ENCODE measurements at places on chromosomes 5 and 9.
A peak's percentile ranks its signal among the peaks of the same experiment; 100 is the strongest.

GRCh38 chr5:97006454-97007060 is 70.7 kb downstream of the LNPEP start:
- DNase-seq = no peak

DNA sequence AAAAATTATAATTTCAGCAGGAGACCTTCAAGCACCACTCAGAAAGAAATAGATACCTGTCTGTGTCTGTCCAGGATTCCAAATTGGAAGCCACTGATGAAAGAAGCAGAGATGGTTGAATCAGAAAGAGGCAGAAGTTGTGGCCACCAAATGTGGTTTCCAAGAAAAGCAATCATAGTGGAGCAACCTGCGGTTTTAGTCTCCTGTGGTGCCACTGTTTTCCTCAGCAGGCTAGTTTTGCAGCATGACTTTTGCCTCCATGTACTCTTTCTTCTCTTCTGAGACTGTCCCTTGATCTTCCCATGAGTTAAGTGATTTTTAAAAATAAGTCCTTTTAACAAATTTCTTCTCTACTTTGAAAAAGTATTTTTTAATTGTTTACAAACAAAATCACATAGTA is 535.8 kb downstream of the CYLC2 start:
- DNase-seq = no peak

- no peak for DNase-seq
Measured at GRCh38 chr9:110408598-110408997, 70.9 kb upstream of the TXNDC8 start.

- DNase-seq = peak; percentile 19
Measured at GRCh38 chr5:112709416-112709815, 28.3 kb upstream of the APC start.

DNA sequence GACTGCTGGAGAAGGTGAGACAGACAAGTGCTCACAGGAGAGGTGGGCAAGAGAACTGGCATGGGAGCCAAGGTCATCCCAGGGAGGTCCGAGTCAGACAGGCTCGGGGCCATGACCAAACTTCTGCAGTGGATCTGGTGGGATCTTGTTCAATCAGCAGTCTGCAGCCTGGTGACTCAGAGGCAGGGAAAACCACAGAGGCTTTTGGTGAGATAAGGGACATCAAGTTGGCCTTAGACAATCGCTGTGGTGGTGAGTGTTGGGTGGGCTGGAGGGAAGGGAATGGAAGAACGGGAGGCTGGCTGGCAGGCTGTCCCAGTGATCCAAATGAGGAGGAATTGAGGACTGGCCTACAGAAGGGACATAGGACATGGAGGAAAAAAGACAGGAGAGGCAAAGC is 123.8 kb downstream of the TMEM174 start:
- peak; percentile 65 for DNase-seq

- no peak for DNase-seq
Measured at GRCh38 chr5:88389338-88390095, 120.9 kb upstream of the TMEM161B start.

GRCh38 chr9:71122022-71122275 is 528 bp upstream of the TRPM3 start:
- DNase-seq = no peak

- no peak for DNase-seq
Measured at GRCh38 chr5:73728493-73729273, 102.7 kb downstream of the ARHGEF28 start.

DNA sequence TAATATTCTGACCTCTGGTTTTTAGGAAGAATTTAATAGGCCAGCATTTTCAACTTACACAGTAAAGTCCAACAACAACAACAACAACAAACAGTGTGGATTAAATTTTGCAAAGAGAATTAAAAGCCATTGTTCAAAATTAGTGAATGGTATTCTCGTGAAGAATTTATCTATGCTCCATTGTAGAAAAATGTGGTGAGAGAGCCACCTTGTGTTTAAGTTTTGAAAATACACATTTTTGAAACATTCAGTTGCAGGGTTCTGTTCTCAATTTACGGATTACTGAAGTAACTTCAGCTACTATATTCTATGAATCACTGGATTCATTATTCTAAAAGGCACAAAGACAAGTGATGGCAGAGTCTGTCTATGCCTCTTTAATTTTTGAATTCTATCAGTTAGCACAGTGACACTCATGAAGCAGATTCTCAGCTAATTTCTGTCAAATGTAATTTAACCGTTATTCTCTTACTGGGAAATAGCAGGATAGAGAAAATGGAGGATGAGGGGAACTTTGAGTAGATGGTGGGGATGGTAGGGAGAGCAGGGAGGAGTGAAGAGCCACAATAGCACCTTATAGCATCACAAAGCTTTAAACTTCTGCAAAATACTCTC is 11.0 kb downstream of the CCDC152 start:
- peak; percentile 35 for DNase-seq

- DNase-seq = no peak
Measured at GRCh38 chr9:79807971-79808370, 236.2 kb downstream of the TLE4 start.

DNA sequence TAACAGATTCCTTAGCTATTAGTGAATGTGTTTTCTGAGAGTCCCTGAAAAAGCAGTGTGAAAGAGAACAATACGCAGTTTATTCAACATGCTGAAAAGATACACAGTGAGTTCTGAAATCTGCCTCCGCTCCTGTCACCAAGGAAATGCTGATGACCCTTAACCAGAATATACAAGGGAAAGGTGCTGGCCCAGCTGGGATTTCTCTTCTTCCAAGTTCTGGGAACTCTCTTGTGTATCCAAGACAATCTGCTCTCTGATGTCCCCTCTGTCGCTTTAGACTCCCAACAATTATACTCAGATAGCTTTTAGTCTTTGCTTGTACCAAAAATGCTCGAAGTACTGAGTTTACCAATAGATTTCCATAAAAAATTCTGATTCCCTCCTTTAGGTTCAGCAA is 214.9 kb downstream of the TMEM167A start:
- DNase-seq = no peak

DNA sequence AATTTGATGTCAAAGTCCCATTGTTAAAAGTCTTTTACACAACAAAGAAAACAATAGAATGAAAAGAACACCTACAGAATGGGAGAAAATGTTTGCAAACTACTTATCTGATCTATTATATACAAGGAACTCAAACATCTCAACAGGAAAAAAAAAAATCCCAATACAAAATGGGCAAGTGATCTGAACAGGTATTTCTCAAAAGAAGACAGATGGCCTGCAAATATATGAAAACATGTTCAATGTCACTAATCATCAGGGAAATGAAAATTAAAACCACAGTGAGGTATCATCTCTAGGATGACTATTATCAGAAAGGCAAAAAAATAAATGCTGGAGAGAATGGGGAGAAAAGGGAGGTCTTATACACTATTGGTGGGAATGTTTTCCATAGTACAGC is 301.8 kb downstream of the ARHGAP26 start:
- DNase-seq = no peak

DNA sequence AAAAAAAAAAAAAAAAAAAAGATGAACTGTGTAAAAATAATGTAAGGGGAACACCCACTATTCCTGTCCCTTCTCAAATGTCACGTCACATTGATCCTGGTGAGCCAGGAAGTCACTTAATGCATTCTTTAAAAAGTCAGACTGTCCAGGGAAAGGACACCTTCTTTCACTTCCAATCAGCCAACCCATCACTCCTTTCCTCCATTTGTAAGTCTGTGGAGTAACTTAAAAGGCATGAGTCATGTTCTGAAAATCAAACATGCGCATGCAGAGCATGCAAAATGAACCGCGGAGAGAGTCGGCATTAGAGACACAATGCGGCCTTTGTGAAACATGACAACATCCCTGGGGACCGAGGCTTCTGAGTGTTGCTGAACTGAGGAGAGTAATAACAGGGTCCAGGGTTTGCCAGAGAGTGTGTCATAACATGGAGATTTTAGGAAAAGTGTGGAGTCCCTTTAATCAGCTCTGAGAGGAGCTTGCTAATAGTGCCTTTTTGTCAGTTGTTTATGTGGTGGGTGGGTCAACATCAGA is 77.6 kb upstream of the SEMA6A start:
- DNase-seq = peak; percentile 37

DNA sequence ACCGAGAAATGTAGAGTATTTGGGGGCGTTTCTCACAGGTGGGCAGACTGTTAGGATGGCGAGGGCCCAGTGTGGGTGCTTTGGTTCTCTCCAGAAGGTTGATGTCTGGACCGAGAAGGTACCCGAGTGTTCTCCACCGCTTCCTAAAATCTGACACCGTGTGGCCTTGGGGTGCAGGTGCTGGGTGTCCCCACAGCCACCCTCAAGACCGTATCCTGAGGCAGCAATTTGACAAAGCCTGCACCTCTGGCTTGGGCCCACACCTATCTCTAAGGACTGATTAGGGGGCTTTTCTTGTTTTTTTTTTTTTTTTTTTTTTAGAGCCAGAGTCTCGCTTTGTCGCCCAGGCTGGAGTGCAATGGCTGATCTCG is 1.3 kb downstream of the PPP1R26 start:
- no peak for DNase-seq

- peak; percentile 95 for DNase-seq
Measured at GRCh38 chr5:74326571-74327338, 313.8 kb downstream of the ENC1 start.

DNA sequence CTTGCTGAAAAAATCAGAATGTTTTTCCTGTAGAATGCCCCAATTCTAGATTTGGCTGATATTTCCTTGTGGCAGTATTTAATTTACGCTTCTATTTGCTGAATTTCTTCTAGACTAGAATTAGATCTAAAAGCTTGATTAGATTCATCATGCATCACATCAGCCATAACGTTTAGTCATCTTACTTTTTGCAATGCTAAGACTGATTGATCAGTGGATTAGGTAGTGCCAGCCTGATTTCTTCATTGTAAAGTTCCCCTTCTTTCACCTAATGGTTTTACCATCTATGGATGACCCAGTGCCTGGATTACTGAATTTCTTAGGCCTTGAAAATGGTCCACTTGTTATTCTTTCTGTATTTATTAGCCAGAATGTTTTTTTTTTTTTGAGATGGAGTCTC is 83.9 kb downstream of the PBX3 start:
- no peak for DNase-seq

GRCh38 chr5:170087168-170087817 is 18.4 kb upstream of the FOXI1 start:
- no peak for DNase-seq

- no peak for DNase-seq
Measured at GRCh38 chr5:128469912-128470311, 68.1 kb downstream of the FBN2 start.

DNA sequence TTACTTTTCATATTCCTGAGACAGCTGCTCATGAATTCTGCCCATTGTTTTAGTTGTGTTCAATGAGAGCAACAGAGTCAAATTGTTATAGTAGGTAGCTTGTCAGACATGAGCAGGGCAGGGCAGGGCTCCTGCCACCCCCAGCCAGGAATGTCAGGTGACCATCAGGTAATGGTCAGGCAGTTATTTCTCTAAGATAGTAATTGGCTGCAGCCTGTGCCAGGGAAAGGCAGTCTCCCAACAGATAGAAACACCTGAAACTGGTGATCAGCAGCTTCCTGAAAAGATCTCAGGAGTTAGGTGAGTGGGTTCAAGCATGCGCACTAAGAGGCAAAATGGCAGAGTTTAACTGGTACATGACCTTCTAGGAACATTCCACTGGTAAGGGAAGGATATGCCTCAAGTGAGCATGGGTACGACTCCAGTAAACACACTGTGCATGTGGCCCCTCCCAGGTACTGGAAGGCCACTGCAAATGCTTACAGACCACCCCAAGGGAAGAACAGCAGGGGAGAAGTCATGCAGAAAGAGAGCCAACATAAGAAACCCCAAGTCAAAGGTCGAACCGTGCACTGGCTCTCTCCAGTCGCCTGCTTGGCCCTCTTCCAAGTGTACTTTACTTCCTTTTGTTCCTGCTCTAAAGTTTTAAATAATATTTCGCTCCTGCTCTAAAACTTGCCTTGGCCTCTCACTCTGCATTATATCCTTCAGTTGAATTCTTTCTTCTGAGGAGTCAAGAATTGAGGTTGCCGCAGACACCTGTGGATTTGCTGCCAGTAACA is 25.1 kb downstream of the CARTPT start:
- no peak for DNase-seq

GRCh38 chr9:33446240-33446945 is 1.0 kb downstream of the AQP3 start:
- DNase-seq = peak; percentile 88

GRCh38 chr5:180107005-180107404 is 35.4 kb upstream of the RNF130 start:
- no peak for DNase-seq

DNA sequence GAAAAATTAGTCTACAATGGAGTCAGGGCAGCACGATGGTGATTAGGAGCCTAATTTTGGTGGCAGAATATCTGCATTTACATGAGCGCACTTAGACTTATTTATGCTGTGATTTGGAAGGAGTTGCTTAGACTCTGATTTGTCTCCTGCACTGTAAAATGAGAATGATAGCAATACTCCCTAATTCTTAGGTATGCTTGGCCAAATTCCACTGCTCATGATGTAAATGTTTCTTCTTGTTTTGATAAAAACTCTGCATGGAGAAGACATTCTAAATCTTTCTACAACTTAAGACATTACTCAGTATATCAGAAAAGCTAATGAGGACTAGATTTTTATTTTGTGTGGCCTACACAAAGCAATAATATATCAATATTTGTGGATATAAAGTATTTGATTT is 205.4 kb downstream of the CDH18 start:
- DNase-seq = no peak

DNA sequence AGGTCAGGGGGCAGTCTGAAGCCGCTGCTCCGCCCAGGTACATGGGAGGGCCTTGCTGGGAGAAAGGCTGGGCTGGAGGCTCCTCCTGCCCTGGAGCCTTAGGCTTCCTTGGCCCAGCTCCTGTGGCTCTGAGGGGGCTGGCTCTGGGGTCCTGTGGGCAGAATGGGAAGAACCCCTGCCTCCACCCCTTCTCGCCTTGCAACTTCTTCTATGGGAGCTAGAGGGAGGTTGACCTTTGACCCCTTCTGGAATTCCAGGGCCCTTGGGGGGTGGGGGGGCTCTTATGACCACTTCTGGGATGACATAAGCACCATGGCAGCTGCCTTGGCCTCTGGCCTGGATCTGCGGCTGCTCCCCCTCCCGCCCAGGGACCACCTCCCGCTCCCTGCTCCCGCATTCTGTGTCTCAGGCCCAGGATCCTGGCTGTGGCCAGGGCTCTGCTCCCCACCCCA is 32.2 kb downstream of the IER5L start:
- DNase-seq = peak; percentile 88

DNA sequence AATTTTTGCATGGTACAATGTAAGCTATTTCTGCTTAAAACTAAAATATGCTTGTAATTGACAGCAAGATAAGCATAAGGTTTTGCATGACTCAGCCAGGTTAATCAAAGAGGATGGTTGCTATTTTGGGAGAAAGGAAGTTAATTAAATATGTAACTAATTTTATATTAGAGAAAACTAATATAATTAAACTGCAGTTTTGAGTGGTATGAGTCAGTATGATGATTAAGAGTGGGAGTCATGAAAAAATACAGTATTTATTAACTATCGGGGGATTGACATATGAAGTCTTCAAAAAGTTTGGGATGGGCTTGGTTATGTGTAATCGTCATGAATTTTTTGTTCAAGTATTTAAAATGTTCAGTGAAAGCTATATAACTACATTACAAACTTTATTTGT is 54.0 kb upstream of the CDK20 start:
- no peak for DNase-seq

- DNase-seq = peak; percentile 79
Measured at GRCh38 chr9:21682981-21683380, 119.5 kb upstream of the MTAP start.

Data from LHCN-M2 (cell line).